HepG2 (cell line): ENCODE measurements at places on chromosomes 5 and 9.

DNA sequence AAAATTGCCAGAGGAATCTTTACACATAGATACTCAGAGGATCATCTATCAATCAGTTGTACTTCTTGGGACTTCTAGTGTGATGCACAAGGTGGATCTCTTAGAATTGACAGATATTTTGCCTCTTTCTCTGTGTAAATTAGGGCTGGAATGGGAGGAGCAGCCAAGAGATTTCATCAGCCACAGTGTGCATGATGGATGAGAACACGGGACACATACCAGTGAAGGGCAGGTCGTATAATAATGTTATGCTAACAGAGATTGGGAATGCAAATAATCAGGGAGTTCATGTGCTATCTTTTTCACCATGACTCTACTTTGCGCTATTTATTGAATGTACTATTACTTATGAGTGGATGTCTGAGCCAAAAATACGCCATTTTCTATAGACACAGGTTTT, 43.3 kb upstream of the ISOC1 start:
- no peak for DNase-seq

DNA sequence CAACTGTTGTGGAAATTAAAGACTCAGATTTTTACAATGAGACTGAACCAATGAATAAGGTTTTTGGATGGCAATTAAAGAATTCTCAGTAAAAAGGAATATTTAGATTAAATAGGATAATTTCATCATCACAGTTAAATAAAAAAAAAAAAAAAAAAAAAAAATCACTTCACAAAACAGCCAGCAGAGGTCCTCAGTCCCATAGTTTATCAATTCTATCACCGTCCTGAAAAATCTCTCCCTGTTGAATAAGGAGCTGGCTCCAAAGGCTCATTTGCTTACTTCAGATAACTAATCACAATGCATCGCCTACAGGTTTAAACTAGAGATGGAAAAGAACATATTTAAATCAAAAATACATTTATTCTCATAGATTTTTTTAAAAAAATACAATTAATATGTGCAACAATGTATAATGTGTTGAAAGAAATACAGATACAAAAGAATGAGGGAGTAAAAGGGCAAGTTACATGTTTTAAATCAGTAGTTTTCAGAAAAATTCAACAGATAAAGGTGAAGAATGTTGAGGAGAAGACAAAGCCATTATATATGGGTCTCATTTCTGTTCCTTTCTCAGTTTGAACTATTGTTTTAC, 175.8 kb upstream of the CHD1 start:
- DNase-seq = peak; percentile 13

GRCh38 chr5:154995679-154996078, 17.9 kb upstream of the KIF4B start:
- DNase-seq = no peak

DNA sequence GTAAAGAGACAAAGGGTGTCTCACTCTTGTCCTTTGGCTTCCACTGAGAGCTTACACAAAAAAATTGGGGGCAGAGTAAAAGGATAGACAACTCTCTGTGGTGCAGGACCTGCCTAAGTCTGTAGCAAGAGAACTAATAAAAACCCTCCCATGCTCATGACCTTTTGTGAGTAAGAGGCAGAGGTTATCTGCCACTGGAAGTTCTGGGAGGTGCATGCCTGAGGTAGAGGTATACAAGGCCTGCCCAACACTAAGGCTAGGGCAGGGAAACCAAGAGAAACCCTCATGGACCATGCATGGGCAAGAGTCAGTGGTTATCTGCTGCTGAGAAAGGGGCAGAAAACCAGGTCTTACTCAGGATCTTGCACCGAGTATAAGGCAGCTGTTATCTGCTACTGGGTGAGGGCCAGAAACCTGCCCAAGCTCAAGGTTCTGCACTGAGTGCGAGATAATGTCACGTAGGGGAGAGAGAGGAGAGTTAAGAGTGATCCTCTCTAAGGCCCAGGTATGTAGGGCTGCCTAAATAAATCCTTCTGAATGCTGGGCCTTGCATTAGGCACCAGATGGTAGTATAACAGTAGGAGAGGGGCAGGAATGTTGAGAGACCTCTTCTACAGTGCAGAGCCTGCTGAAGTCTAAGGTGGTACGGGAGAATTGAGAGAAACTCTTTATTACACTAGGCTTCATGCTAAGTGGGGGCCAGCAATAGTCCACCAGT, 143.4 kb downstream of the MACROH2A1 start:
- DNase-seq = peak; percentile 47

DNA sequence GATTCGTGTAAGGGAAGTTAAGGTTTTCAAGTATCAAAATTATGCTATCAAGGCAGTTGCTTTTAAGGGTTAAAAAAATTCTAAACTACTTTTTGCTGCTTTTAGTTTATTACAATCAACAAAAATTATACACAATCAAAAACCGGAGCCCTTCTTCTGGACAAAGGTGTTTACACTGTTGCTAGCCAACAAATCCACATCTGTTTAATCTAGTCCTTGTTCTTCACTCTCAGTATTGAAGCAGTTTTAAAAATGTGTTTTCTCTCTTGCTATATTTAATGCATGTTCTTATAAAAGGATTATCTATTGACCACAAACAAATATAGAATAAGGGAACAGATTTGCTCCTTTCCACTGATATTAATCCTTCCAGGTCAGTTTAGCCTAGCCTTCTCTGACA, 2.5 kb downstream of the FEM1C start:
- peak; percentile 6 for DNase-seq

- no peak for DNase-seq
These were observed 11.1 kb downstream of the ZNF608 start for GRCh38 chr5:124735169-124735858.

DNA sequence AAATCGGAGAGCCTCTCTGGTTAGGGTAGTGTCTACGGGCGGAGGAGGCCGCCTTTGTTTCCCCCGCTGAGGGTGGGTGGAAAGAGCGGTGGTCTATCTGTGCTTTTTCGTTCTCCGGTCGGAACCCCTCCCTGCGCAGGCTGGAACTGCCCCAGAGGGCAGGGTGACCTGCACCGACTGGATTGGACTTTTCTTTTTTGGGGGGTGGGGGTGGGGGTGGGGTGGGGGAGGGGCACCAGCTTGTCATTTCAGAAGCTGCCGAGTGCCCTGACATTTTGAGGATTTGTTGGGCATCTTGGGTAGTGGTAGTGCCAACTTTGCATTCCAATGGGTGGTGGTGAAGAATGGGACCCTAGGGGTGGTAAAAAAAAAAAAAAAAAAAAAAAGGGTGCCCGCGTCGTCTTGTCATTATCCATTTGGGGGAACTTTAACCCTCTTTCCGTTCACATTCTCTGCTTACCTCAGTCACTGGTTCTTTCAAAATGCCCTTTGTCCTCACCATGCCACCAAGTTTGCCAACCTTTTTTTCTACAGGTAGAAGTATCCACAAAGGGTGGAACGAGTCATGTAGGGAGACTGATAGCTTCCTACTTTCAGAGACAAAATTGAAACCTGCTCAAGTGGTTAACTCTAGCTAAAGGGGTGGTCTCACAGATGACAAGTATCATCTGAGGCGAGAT, 1.3 kb downstream of the UBE2R2 start:
- peak; percentile 47 for DNase-seq

GRCh38 chr9:105930011-105930627, 235.8 kb downstream of the TMEM38B start:
- DNase-seq = no peak
